ENCODE measurements at places on chromosomes 1 and 21.

- no peak for DNase-seq
Observed at GRCh38 chr1:69055194-69055593, 512.5 kb upstream of the LRRC7 start.

DNA sequence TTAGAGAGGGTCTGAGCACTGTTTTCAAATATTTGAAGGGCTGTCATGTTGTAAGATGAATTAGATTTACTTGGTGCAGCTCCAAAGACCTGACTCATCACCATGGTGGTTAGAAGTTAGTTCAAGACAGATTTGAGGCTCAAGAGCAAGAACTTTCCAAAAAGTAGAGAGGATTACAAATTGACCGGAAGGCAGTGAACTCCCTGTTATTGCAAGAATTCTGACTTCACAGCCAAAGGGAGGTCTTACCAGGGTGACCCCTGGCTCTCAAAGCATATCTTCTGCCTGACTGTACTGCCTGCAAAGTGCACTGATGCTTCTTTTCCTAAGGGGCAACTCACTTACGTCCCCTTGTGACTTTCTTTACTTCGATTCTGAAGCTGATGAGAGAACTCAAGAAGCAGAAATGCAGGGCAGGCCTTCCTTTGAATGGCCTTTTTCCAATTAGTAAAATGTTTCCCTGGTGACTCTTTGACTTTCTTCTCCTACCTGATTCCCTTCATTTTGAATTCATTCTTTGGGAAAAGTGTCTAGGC is 86.4 kb downstream of the NAV1 start:
- no peak for DNase-seq

DNA sequence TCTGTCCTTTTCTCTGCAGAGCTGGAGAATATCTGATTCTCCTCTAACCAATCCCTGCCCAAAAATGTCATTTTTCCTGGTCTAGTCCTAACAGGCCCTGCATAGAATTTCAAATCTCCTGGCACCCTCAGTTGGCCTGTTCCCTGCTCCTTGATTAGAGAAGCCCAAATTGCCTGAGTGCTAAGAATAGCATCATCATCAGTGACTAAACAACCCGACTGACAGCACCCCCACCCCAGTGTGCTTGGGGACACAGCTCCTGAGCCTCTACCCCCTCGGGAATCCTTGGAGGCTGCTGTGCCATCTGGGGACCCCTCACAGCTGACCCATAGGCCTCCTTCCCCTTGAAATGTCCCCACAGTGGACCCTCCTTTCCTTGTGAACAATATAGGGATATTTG is 94.4 kb downstream of the DDX20 start:
- DNase-seq: no peak

DNA sequence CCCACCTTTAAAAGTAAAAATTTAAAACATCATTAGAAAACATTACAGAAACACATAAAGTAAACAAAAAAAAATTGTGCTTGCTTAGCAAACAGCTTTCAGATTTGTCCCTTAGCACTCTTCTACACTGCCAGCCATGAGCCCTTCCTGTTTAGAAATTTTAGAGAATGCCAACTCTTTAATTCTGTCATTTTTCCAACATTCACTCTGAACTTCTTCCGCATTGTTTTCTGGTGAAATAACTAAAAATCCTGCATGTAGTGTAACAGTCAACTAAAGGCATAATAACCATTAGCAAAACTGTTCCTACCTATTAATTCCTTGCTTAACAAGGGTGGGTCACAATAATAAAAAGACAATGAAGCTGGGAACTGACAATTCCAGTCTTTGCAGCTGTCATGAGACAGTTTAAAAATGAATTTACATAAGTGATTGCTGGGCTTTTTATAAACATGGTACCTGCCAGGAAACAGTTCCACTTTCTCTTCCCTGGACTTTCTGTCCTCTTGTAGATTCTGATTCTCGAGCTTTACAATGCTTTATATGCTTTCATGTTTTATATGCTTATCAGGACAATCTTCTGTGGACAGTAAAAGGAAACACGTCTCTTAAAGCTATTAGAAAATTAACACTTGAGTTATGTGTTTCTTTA is 19.0 kb downstream of the GNG12 start:
- no peak for DNase-seq

DNA sequence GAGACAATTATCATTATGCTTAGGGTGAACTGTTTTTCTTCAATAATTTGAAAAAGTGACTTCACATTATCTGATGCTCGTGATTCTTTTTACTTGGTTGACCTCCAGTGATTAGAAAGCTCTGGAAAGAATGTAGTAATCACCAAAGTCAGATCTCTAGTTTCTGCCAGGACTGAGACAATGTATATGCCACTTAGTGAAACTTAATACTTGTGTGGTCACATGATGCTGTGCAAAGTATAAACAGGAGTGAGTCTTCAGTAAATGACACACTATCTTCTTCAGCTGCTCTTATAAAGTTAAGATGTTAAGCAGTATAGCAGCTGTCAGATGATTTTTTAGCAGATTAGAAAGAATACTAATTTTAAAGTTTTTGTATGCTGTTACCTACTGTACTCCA is 17.2 kb downstream of the VCAM1 start:
- no peak for DNase-seq
